ENCODE measurements at places on chromosomes 4 and X. TPM values are rescaled to one million over a fixed set of nuclear protein-coding genes. Genes with fewer than 3 reads are reported as not detected.

DNA sequence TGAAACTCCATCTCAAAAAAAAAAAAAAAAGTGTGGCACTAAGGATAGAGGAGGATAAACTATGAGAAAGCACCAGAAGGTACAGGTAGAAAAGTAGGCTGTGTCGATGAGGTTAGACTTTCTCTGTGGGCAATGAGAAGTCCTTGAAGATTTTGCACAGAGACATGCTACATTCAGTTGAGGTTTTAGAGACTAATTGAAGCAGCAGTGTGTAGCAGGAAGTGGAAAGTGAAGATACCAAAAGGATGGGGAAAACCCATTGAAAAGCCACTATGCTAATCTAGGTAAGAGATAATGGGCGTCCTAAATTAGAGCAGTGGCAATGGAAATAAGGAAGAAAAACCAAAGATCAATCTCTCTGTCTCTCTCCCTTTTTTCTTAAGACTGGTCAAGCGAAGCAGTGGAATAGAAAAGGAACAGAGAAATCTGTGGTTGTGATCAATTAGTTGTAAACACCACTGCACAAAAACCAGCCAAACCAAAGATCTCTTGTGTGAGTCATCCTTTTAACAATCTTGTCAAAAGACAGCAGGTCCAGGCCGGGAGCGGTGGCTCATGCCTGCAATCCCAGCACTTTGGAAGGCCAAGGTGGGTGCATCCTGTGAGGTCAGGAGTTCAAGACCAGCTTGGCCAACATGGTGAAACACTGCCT, 3.5 kb downstream of the SPINK2 start:
- DNase-seq: no peak

P2RY8 gene
- total RNA-seq: under 0.01 TPM

GRCh38 chr4:186826846-186827533, 103.3 kb upstream of the FAT1 start:
- no peak for DNase-seq

DNA sequence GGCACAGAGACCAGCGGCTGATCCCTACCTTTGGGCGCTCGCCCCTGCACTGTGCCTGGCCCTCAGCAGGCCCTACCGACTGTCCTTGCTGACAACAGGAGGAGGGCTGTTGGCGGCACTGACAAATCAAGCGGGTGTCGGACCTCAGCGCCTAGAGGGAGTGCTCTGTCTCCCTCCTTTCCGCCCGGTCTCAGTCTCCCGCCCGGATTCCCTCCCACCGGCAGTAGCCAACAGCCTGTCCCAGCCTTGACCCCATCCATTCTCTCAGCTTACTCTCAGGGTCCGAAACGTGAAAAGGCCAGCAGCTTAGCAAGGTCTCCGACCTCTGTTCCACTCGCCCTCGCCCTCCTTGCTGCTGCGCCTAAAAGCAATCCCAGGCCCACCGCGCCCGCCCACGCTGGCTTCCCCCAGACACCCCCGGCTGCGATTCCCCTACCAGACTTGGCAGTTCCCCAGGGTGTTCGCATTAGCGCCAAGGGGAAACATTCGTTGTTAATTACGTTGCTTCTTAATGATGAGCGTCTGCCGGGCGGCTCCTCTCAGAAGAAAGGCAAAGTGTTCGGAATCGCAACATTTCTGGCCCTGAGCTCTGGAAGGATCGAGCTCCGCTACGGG, 96.2 kb downstream of the SOWAHB start:
- DNase-seq: no peak

- DNase-seq: peak; percentile 64
These were observed 605 bp upstream of the CDKL2 start for GRCh38 chr4:75630937-75631329.

- DNase-seq: no peak
These were observed 207.1 kb upstream of the CXorf66 start for GRCh38 chrX:140172401-140172800.

SPANXC gene
- not detected for total RNA-seq

IL2RG gene
- not detected for total RNA-seq

LONRF3 gene
- total RNA-seq: not detected

DOCK11 gene
- 0.88 TPM for total RNA-seq

- DNase-seq: no peak
These were observed 80.8 kb downstream of the HTRA3 start for GRCh38 chr4:8350352-8350751.

DNA sequence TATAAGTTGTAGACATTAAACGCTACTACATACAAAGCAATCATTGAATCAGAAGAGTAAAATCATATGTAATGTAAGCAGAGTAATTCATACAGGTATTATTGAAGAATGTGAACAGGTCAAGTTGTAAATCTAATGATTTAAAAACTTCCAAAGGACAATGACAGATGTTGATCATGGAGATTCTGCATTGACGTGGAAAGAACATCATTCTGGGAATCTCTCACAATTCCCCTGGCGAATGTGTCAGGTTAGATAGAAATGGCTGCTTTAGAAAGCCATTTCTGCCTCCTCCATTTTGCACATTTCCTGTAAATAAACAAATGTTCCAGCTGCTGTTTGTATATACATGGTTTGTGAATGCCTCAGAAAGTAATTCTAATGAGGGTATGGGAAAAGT, 719.4 kb downstream of the ADGRL3 start:
- no peak for DNase-seq

DAPP1 gene
- not detected for total RNA-seq

- DNase-seq: no peak
These were observed 203.8 kb upstream of the TACR3 start for GRCh38 chr4:103923551-103923950.

DNA sequence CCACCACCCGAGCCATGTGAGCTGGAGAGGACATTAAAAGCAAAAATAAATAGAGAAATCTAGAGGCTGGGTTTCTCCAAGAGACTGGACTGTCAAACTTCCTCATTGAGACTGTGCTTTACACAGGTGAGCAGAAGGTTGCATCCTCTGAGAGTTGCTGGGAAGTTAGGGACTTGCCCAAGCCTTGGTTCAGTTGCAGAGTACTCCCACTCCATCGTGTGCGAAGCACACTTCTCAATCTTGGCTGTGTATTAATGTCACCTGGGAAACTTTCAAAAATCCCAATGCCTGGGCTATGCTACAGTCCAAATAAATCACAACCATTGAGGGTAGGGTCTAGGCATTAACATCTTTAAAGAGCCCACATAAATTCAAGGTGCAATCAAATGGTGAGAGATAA, 89.2 kb downstream of the ZNF330 start:
- DNase-seq: no peak

DNA sequence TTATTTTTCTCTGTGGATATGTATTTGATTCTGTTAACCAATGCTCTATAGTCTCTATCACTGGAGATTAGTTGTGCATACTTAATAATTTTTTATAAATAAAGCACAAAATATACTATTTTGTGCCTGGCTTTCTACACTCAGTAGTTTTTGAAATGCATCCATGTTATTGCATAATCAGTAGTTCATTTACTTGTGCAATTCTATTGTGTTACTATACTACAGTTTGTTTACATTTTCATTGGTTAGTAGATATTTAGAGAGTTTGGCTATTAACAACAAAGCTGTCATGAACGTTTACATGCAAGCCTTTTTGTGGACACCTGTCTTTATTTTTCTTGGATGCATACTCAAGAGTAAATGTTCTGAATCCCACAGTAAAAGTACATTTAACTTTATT, 265.0 kb upstream of the FAT4 start:
- DNase-seq: no peak

- no peak for DNase-seq
These were observed 36.4 kb downstream of the ARSJ start for GRCh38 chr4:113943085-113943484.

DNA sequence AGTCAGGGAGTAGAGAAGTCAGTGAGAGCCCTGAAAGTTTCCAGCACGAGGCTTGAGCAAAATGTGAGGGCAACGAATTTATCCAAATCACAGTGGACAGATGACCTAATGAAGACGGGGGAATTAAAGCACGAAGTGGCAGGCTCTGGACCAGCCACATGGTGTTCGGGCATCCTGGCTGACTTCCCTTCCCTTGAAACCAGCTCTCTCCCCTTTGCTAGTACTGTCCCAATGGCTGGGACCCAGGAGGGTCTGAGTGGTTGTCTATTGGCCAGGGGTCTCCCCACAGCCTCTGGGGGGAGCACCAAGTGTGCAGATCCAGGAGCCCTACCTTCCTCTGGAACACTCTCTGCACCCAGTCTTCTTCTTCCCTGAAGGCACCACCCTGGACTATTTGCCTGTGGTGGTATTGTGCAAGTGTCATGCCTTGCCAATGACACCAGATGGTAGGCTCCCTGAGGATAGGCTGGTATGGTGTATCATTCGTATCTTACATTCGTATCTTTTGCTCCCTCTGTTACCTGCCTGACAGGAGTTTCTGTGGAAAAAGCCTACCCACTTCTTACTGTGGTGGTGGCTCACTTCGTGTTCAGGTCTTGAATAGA, 2.1 kb downstream of the APLN start:
- DNase-seq: peak; percentile 54

MTMR8 gene
- 2.1 TPM for total RNA-seq

DNA sequence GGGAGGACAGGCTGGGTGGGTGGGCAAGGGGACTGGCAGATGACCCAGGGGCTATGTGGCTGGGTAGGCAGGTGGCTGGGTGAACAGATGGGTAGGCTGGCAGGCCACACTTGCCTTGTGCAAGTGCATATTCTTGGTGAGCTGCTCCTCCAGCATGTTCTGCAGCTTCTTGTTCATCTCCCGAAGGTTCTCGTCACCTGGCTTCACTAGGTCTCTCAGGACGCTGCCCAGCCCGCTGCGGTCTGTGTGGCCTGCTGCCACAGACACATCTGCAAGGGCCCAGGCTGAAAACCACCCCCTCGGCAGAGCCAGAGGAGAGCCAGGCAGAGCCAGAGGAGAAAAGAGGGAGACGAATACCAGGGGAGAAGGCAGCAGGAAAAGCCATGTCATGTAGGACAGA, 3.4 kb upstream of the KCND1 start:
- no peak for DNase-seq

DNA sequence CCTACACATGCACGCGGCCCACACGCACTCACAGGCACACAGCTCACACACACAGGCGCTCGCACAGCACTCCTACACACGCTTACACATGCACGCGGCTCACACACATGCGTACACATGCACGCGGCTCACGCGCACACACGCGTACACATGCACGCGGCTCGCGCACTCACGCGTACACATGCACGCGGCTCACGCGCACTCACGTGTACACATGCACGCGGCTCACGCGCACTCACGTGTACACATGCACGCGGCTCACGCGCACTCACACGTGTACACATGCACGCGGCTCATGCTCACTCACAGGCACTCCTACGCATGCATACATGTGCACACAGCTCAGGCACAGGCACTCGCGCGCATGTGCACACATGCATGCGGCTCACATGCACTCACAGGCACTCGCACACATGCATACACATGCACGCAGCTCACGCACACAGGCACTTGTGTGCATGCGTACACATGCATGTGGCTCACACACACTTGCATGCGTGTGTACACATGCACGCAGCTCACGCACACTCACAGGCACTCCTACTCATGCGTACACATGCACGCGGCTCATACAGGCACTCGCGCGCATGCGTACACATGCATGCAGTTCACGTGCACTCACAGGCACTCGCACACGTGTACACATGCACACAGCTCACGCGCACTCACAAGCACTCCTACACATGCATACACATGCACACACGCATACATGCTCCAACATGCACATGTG, 44.9 kb downstream of the GAK start:
- no peak for DNase-seq

RPGR gene
- total RNA-seq: 7.8 TPM

- DNase-seq: no peak
These were observed 382.7 kb upstream of the GALNTL6 start for GRCh38 chr4:171430495-171430894.
